ENCODE measurements at places on chromosomes 2 and 18. TPM values are rescaled to one million over a fixed set of nuclear protein-coding genes. Genes with fewer than 3 reads are reported as not detected.

SYT4 gene
- total RNA-seq = 8.2 TPM

MYL1 gene
- total RNA-seq = not detected

ZFP36L2 gene
- total RNA-seq = 39.8 TPM

ADRA2B gene
- total RNA-seq = 0.79 TPM

PSMA8 gene
- total RNA-seq = not detected

GPR75 gene
- total RNA-seq = 4.7 TPM

IGFBP5 gene
- total RNA-seq = 140 TPM

DCDC2C gene
- not detected for total RNA-seq

SPATA3 gene
- total RNA-seq = not detected

UGT1A4 gene
- total RNA-seq = not detected

ALPP gene
- not detected for total RNA-seq

DSEL gene
- total RNA-seq = 2.7 TPM

CD207 gene
- not detected for total RNA-seq

MC2R gene
- total RNA-seq = not detected

SEMA4F gene
- total RNA-seq = 11.0 TPM

PPP1R1C gene
- 1.7 TPM for total RNA-seq

LDLRAD4 gene
- total RNA-seq = 1.7 TPM

SULT1C4 gene
- 8.0 TPM for total RNA-seq

KHK gene
- 10.0 TPM for total RNA-seq

APCDD1 gene
- 49.8 TPM for total RNA-seq

DSG2 gene
- 18.4 TPM for total RNA-seq

MAB21L4 gene
- not detected for total RNA-seq

GATA6 gene
- not detected for total RNA-seq

GRCh38 chr18:36516258-36516657 is 218.7 kb downstream of the FHOD3 start:
- DNase-seq = no peak

GRCh38 chr2:8540552-8541055 is 141.3 kb upstream of the ID2 start:
- DNase-seq = no peak

DNA sequence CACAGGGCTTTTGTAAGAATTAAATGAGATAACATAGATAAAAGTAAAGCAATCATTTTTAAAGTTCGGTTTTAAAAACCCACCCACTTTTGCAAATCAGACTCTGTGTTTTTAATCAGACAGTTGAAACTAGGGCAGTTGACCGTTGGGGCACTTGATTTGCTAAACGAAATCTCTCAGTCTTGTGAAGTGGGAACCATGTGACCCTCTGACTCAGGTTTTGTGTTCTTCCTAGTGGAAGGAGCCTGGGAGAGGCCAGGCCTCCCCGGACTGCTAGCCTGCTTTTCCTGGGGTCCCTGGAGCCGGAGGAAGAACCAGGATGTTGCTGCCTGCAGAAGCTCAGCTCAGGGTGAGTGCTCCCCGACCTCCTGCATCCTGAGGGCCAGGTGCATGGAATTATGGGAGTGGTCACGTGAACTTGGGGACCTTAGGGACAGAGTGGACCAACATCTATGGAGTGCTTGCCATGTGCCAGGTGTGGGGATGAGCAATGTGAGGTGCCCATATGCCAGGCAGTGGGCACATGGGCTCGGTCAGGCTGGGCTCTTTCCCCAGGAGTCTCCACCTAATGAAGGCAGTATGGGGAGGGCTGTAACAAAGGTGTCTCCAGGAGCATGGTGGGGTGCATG is 3.9 kb downstream of the C2orf72 start:
- DNase-seq = no peak

DNA sequence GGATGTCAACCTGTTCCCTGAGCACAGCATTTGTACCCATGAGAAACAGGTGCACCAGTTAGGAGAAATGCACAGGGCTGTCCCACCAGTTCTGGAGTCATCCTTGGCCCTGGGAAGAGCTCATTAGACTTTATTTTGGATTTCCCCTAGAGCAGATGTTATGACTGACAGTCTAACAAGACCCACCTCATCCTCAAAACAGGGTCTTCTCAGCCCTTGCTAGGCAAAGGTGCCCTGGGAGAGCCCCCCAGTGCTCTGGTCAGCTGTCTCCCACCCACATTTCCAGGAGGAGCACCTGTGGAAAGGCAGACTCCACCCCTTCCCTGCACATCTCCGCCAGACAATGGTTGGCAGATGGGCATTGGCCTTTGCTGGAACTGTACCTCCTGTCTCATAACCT is 5.7 kb upstream of the SP100 start:
- DNase-seq = no peak

- DNase-seq = no peak
Measured at GRCh38 chr2:3504741-3505140, 14.6 kb downstream of the ADI1 start.

GRCh38 chr2:134277223-134277622 is 23.4 kb downstream of the MGAT5 start:
- no peak for DNase-seq

DNA sequence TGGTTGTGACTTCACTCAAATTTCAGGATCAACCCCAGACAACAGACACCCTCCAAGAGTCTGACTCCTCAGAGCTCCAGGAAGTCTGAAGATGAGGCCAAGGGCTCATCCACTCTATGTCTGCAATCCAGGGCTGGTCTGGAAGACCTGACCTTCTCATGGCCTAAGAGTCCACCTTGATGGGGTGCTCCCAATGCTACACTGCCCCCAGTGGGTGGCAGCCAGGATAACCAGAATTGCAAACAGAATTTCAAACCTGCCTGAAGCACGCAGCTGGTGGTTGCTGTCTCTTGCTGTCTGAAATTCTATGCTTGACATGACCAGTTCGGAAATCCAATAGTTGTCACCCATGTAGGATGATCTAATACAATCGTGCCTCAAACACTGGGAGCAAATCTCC is 96.0 kb downstream of the UXS1 start:
- DNase-seq = no peak

- no peak for DNase-seq
Measured at GRCh38 chr18:61400716-61401115, 67.5 kb downstream of the CDH20 start.

DNA sequence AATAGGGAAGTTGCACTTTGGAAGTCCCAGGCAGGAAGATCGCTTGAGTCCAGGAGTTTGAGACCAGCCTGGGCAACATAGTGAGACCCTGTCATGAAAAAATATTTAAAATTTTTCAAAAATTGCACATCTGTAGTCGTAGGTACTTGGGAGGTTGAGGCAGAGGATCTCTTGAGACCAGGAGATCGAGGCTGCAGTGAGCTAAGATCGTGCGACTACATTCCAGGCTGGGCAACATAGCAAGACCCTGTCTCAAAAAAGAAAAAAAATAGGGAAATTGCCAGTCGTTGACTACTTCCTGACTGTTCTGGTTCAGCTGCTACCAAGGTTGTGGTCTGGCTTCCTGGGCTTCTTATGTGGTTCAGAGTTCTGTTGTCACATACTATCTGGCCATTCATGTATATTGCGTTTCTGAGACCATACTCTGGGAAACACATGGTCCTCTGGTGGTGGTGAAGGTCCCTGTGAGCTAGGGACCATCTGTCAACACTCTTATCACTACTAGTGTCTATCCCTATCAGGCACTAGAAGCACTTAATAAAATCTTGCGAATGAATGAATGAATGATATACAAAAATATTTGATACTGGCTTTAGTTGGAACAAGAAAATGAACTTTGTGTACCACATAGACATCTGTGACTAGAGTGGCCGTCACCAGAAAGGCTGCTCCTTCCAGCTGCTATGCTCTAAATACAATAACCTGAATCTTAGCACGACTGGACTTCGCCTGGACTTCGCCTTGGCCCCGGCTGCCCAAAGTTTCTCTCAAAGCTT is 861 bp upstream of the KLHL23 start:
- DNase-seq = no peak

- no peak for DNase-seq
Measured at GRCh38 chr2:85347599-85347998, 6.7 kb downstream of the RETSAT start.

DNA sequence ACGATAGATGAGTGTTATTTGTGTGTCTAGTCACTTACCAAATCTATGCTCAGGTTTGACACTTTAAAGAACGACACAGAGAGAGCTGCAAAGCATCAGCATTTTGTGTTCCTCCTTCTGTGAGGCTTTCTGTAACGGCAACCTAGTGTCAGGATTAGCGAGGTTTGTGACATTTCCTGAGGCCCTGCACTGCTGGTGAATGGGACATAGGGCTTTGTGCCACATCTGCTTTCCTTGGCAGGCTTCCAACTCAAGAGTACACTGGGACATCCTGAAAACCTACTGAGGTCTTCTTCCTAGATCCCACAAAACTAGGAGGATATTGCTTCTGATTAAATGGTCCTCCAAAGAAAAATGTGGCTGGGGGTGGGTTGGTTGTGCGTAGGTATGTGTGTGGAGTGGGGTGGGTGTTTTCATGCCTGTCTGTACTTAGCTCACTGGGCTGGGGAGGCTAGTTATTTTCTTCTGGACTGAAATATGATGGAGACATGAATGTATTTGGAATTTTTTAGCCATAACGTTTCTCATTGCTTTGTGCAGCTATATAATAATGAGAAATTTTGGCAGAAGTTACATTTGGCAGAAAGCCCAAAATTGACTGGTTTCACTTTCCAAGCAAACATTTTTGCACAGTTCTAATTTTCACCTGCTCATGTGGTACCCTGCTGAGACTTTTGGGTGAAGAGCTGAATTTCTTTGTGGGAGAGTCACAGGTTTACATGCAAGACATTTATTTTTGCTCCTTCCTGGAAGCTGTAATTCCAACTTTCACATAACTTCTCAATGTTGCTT is 308.4 kb downstream of the XIRP2 start:
- no peak for DNase-seq

DNA sequence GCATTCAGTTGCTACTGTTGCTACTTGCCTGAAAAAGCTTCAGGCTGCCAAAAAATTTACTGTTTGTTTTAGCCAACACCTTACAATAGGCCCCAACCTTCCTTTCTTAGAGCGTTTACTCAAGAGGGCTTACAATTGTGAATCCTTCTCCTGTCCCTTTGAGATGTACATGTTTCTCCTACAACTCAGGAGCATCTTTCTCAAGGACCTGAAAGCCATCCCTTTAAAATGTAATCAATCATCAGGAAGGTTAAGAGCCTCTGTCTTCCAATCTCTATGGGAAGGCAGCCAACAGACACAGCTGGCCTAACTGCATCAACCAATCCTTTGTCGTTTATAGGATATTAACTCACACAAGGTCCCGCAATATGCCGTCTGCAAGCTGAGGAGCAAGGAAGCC is 3.4 kb upstream of the IER3IP1 start:
- no peak for DNase-seq

- no peak for DNase-seq
Measured at GRCh38 chr2:141068053-141068682, 1062.6 kb downstream of the LRP1B start.

GRCh38 chr2:215793747-215794595 is 219.4 kb downstream of the MREG start:
- DNase-seq = no peak

GRCh38 chr18:75072672-75073371 is 136.1 kb downstream of the PTGR3 start:
- DNase-seq = no peak

DNA sequence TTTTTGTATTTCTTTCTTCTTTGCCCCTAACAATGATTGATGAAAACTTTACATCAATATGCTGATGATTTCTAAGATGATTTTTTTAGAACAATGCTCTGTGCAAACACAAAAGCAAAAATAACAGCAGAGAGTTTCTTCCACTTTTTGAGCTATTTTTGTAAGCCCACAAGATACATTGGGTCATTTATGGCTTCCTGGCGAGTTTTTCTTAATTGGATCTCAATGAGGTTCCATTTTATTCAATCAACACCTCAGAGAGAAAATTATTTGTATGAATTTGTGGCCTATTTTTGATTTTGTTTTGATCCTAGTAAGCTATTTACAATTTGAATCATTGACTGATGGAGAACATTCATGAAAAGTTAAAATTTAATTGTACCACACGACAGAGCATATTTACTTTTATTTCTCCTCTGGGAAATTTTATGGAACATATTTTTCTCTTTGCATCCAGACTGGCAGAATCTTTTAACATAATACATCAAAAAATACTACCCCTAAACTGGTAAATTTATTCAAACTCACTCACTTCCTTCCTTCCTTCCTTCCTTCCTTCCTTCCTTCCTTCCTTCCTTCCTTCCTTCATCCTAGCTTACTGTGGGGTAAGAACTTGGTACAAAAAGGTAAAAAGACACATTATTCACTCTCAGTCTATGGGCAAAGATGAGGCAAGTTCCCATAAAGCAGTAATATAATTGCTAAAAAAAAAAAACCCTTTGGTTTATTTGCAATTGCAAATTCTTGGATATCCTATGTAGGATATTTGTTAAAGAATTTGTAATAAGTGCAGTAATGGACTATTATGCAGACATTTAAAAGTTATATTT is 710.4 kb downstream of the SLC4A3 start:
- DNase-seq = no peak

- DNase-seq = no peak
Measured at GRCh38 chr2:236774171-236774570, 204.5 kb downstream of the ACKR3 start.

GRCh38 chr2:120858361-120859106 is 122.9 kb downstream of the GLI2 start:
- no peak for DNase-seq

DNA sequence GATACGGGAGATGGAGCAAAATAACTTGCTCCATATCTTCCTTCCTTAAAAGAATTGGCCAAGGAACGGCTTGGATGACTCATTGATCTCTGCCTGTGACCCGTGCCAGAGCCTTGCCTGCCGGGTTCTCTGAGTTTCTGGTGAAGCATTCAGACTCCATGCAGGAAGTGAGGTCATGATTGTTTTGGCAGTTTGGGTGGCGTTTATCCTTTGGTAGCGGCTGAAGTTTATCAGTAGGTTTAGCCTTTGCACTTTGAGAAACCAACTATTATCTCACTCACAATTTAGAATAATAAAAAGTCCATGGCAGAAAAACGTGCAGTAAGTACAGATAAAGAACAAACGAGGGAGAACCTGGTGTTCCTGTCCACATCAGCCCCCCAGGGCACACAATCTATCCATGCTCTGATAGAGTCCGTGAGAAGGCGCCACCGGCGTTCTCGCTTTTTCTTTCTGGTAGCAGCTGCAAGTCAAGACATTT is 15.0 kb upstream of the CTAGE1 start:
- no peak for DNase-seq

Measured in neural crest cell (in vitro differentiated cells).